Frontal cortex (tissue), 4 donors: ENCODE measurements at places on chromosomes 7 and 10. TPM values are rescaled to one million over a fixed set of nuclear protein-coding genes. Genes with fewer than 3 reads are reported as not detected.

PAPSS2 gene
- 2.0 TPM for total RNA-seq

HOXA2 gene
- total RNA-seq = not detected

KEL gene
- total RNA-seq = 0.82 TPM

ZNF804B gene
- total RNA-seq = 6.9 TPM

CRYGN gene
- under 0.01 TPM for total RNA-seq

CLCN1 gene
- total RNA-seq = under 0.01 TPM

TWIST1 gene
- total RNA-seq = 2.4 TPM

DLX5 gene
- total RNA-seq = 2.9 TPM

LIPN gene
- not detected for total RNA-seq

CDNF gene
- 0.82 TPM for total RNA-seq

GDF10 gene
- 6.5 TPM for total RNA-seq

ZPBP gene
- total RNA-seq = 0.41 TPM

PCLO gene
- total RNA-seq = 41.2 TPM

TRPV5 gene
- not detected for total RNA-seq

RBP3 gene
- total RNA-seq = not detected

FAM25A gene
- not detected for total RNA-seq

FAM221A gene
- total RNA-seq = 15.9 TPM

CPED1 gene
- total RNA-seq = 3.3 TPM

GPC2 gene
- total RNA-seq = 75.0 TPM

CFAP43 gene
- 15.9 TPM for total RNA-seq

MNX1 gene
- not detected for total RNA-seq

VSTM2A gene
- 99.1 TPM for total RNA-seq

GALNT17 gene
- 26.5 TPM for total RNA-seq

HOXA10 gene
- total RNA-seq = not detected

BAIAP2L1 gene
- total RNA-seq = under 0.01 TPM

FRMD4A gene
- total RNA-seq = 69.7 TPM

AMZ1 gene
- total RNA-seq = 1.6 TPM

LIPJ gene
- total RNA-seq = 3.7 TPM

DEPP1 gene
- total RNA-seq = 4.1 TPM

NPSR1 gene
- not detected for total RNA-seq

CALHM2 gene
- 1.6 TPM for total RNA-seq

CHAT gene
- total RNA-seq = not detected

HOXA1 gene
- total RNA-seq = not detected

MPP7 gene
- 3.7 TPM for total RNA-seq

GPR141 gene
- total RNA-seq = not detected
